ENCODE measurements at places on chromosomes 6 and 20. TPM values are rescaled to one million over a fixed set of nuclear protein-coding genes. Genes with fewer than 3 reads are reported as not detected.

DNA sequence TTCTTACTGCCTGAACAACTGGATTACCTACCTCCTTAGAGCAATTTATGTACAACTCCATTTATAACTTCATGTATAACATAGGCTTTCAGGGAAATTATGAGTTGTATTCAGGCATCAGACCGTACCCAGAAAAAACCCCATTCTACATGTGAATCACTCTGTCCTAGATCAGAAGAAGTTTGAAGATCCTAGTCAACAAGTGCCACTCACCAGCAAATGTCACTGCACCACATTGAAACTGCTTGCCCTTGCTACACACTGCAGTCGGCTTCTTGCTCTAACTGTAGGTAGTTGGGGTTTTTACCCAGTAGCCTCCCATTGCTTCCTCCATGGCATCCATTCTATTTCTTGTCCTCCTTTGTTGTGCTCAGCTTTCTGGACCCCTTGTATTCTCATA, 132.4 kb downstream of the DNAH8 start:
- H3K36me3 ChIP-seq: no peaks in the 10 kb centered on the region
- H3K27ac ChIP-seq: no peak overlapping the region
- no peak overlapping the region for H3K4me3 ChIP-seq
- H3K4me1 ChIP-seq: no peaks in the 10 kb centered on the region
- peaks cover 19% of the 10 kb centered on the region for H3K27me3 ChIP-seq

DNA sequence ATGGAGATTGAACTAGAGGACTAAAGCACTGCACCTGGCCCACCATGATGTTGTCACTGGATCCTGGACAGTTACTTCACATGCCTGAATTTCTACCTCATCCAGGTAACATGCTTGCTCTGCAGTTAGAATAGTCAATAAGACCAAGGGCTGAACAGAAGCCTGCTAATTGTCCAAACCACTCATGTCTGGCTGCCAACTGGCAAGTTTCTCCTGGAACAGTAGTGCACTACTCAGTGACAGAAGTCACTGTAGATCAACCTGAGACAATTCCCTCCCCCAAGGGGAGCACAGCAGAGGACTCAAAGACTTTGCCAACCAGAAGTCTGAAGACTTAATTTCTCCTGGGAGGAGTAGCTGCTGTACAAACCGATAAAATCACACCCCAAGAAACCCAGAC, 454.6 kb upstream of the MARCKS start:
- DNase-seq: no peak
- no peak overlapping the region for H3K4me3 ChIP-seq
- H3K4me1 ChIP-seq: peaks cover 47% of the 10 kb centered on the region
- H3K27ac ChIP-seq: peak overlapping the region; percentile 75

GRCh38 chr6:162100096-162100495, 627.5 kb downstream of the PRKN start:
- no peak overlapping the region for H3K4me3 ChIP-seq
- H3K27ac ChIP-seq: peak overlapping the region; percentile 77
- no peaks in the 10 kb centered on the region for H3K27me3 ChIP-seq
- H3K36me3 ChIP-seq: peaks cover 2% of the 10 kb centered on the region

DNA sequence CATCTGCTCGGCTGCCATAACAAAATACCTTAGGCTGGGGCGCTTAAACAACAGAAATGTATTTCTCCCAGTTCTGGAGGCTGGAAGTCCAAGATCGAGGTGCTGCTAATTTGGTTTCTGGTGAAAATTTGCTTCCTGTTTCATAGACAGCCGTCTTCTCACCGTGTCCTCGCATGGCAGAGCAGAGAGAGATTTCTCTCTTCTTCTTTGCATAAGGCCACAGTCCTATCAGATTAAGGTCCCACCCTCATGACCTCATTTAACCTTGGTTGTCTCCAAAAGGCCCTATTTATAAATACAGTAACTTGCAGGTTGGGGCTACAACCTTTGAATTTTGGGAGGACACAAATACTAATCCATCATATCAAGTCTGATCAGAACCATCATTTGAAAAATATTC, 544.3 kb downstream of the KIF16B start:
- H3K27me3 ChIP-seq: no peaks in the 10 kb centered on the region
- H3K27ac ChIP-seq: no peak overlapping the region
- H3K4me3 ChIP-seq: no peak overlapping the region
- H3K36me3 ChIP-seq: no peaks in the 10 kb centered on the region

GRCh38 chr6:114096561-114097172, 125.7 kb upstream of the HDAC2 start:
- H3K36me3 ChIP-seq: no peaks in the 10 kb centered on the region
- peaks cover 14% of the 10 kb centered on the region for H3K4me1 ChIP-seq
- no peak overlapping the region for H3K27ac ChIP-seq
- H3K4me3 ChIP-seq: no peak overlapping the region
- no peak for DNase-seq
- no peaks in the 10 kb centered on the region for H3K27me3 ChIP-seq

- H3K4me1 ChIP-seq: peaks cover 40% of the 10 kb centered on the region
- H3K4me3 ChIP-seq: no peak overlapping the region
- no peak for DNase-seq
- no peak overlapping the region for H3K27ac ChIP-seq
- H3K36me3 ChIP-seq: no peaks in the 10 kb centered on the region
Observed at GRCh38 chr6:150409576-150410066, 40.8 kb downstream of the IYD start.

GRCh38 chr6:125987026-125987617, 782 bp downstream of the TRMT11 start:
- H3K27ac ChIP-seq: no peak overlapping the region
- H3K27me3 ChIP-seq: no peaks in the 10 kb centered on the region
- H3K36me3 ChIP-seq: no peaks in the 10 kb centered on the region
- H3K4me3 ChIP-seq: no peak overlapping the region
- H3K4me1 ChIP-seq: peaks cover 13% of the 10 kb centered on the region

DNA sequence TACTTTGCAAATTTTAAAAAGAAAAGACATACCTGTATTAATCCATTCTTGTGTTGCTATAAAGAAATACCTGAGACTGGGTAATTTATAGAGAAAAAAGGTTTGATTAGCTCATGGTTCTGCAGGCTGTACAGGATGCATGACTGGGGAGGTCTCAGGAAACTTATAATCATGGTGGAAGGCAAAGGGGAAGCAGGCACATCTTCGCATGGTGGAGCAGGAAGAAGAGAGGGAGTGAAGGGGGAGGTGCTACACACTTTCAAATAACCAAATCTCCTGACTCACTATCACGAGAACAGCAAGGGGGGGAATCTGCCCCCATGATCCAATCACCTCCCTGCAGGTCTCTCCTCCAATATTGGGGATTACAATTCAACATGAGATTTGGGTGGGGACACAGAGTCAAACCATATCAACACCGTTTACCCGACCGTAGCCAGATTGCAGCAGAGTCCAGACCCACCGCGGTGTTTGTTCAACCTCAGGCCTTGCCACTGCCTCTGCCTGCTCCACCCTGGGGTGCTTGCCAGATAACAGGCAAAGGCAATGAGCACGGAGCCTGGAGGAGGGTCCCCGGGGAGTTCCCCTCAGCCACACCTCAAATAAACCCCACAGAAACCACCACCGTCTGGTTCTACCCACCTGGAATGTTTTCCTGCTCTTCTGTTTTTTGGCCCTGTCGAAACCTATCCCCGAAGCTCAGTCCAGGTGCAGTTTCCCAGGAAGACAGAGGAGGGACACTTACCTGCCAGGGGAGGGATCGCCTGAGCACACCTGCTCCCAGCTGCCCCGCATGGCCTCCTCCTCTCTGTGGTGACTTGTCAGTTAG, 142.2 kb upstream of the AFDN start:
- no peak overlapping the region for H3K4me3 ChIP-seq
- no peak for DNase-seq
- peaks cover 17% of the 10 kb centered on the region for H3K4me1 ChIP-seq
- peaks cover 3% of the 10 kb centered on the region for H3K36me3 ChIP-seq
- H3K27me3 ChIP-seq: peaks cover 42% of the 10 kb centered on the region

GRCh38 chr20:44188752-44189151, 1.8 kb upstream of the JPH2 start:
- no peaks in the 10 kb centered on the region for H3K36me3 ChIP-seq
- no peak for DNase-seq
- H3K4me3 ChIP-seq: no peak overlapping the region
- H3K4me1 ChIP-seq: peaks cover 51% of the 10 kb centered on the region
- peak overlapping the region; percentile 77 for H3K27ac ChIP-seq
- H3K27me3 ChIP-seq: no peaks in the 10 kb centered on the region

- H3K4me3 ChIP-seq: no peak overlapping the region
- no peaks in the 10 kb centered on the region for H3K4me1 ChIP-seq
- H3K27ac ChIP-seq: no peak overlapping the region
- no peak for DNase-seq
- H3K36me3 ChIP-seq: no peaks in the 10 kb centered on the region
Observed at GRCh38 chr6:158737710-158738615, 81.2 kb downstream of the EZR start.

GRCh38 chr20:41865938-41866337, 247.8 kb upstream of the CHD6 start:
- DNase-seq: no peak
- no peak overlapping the region for H3K4me3 ChIP-seq
- H3K4me1 ChIP-seq: no peaks in the 10 kb centered on the region
- no peaks in the 10 kb centered on the region for H3K27me3 ChIP-seq
- no peak overlapping the region for H3K27ac ChIP-seq
- no peaks in the 10 kb centered on the region for H3K36me3 ChIP-seq

- no peaks in the 10 kb centered on the region for H3K36me3 ChIP-seq
- no peak for DNase-seq
- H3K4me1 ChIP-seq: peaks cover 2% of the 10 kb centered on the region
- no peak overlapping the region for H3K4me3 ChIP-seq
- H3K27me3 ChIP-seq: peaks cover 69% of the 10 kb centered on the region
Observed at GRCh38 chr20:62637110-62637509, 5.2 kb upstream of the SLCO4A1 start.

DNA sequence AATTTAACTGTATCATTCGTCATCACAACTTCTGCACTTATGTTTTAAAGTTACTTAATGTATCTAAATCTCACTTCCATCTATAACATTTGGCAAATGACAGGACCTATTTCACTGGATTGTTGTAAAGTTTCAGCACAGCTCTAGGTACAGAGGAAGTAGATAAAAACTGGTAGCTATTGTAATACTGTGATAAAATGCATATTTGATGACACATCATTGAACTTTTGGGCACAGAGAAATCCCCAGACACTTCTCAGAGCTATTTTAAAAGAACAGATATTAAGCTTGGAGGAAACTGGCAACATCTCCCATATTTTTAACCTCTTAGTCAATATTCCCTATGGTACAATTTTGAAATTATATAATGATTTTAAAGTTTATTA, 138.7 kb downstream of the RFPL4B start:
- H3K36me3 ChIP-seq: no peaks in the 10 kb centered on the region
- DNase-seq: no peak
- no peak overlapping the region for H3K27ac ChIP-seq
- H3K27me3 ChIP-seq: no peaks in the 10 kb centered on the region

DNA sequence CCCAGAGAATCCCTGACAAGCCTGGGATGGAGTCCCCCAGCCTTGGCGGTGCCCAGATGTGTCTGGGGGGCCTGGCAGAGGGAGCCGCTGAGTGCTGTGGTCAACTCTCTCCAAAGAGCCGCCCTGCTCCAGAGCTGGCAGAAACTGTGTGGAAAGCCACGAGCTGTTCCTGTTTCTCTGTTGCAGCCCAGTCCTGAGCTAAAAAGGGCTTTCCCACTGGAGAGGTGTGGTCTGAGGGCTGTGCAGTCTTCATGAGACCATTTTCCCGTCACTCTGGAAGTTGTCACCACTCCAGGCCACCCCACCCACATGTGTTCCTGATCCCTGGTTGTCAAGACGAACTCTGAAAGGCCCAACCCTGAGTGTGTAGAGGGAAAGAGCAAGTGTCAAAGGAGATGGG, 99.7 kb upstream of the KCNK16 start:
- peak; percentile 59 for DNase-seq
- no peaks in the 10 kb centered on the region for H3K36me3 ChIP-seq
- H3K4me1 ChIP-seq: peaks cover 29% of the 10 kb centered on the region
- H3K27ac ChIP-seq: peak overlapping the region; percentile 56
- H3K27me3 ChIP-seq: no peaks in the 10 kb centered on the region

GRCh38 chr6:181049-181654, 111.1 kb upstream of the DUSP22 start:
- no peak for DNase-seq
- H3K4me3 ChIP-seq: no peak overlapping the region
- H3K4me1 ChIP-seq: no peaks in the 10 kb centered on the region
- H3K27me3 ChIP-seq: peaks cover 3% of the 10 kb centered on the region
- no peak overlapping the region for H3K27ac ChIP-seq

- H3K27ac ChIP-seq: no peak overlapping the region
- H3K4me3 ChIP-seq: no peak overlapping the region
- H3K27me3 ChIP-seq: peaks cover 39% of the 10 kb centered on the region
- no peak for DNase-seq
Observed at GRCh38 chr20:64241061-64241460, 14.5 kb upstream of the PCMTD2 start.

- DNase-seq: no peak
- H3K27me3 ChIP-seq: no peaks in the 10 kb centered on the region
- H3K36me3 ChIP-seq: no peaks in the 10 kb centered on the region
- H3K4me1 ChIP-seq: peaks cover 9% of the 10 kb centered on the region
- no peak overlapping the region for H3K27ac ChIP-seq
- no peak overlapping the region for H3K4me3 ChIP-seq
Observed at GRCh38 chr6:145652572-145652971, 82.7 kb downstream of the EPM2A start.

DNA sequence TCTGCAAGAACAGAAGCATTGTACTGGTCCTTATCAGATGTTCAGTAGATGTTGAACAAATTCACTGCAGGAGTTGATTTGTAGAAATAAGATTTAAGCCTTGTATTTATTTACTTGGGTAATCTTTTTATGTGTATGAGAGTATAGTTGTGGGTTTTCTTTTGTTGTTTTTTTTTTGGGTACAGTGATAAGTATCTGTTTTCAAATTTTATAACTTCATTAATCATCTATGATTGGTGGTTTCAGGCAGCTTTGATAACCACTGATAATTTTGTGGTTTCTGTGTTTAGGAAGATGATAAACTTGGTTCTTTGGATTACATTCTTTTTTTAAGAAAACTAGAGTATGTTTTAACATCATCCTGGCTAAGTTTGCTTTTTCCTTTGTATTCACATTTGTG, 2.8 kb downstream of the AFDN start:
- no peak overlapping the region for H3K27ac ChIP-seq
- H3K4me3 ChIP-seq: no peak overlapping the region
- peaks cover 2% of the 10 kb centered on the region for H3K36me3 ChIP-seq
- no peak for DNase-seq

DNA sequence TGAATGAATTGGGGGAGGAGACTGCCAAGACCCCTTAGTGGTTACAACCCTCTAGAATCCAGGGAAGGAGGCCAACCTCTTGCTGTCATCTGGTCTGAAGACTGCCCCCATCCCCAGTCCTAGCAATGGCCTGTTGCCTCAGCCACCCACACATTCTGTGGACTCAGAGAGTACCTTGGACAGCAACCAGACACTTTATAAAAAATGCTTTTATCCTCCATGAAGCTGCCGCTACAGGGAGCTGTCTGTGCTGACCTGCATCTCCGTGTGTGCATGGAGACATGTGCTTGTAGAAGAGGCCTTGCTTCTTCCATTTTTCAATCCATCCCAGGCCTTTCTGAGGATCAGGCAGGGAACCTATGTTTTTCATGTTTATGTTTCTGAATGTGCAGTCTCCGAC, 15.2 kb downstream of the CDH22 start:
- H3K4me3 ChIP-seq: no peak overlapping the region
- H3K27ac ChIP-seq: no peak overlapping the region
- no peaks in the 10 kb centered on the region for H3K4me1 ChIP-seq

OR2H1 gene
- total RNA-seq: not detected

SSTR4 gene
- total RNA-seq: not detected

HLA-DMB gene
- not detected for total RNA-seq

HLA-DQB1 gene
- total RNA-seq: not detected

MYO6 gene
- total RNA-seq: 62.6 TPM

SLC22A7 gene
- total RNA-seq: not detected

HLA-DPA1 gene
- total RNA-seq: 1.8 TPM
